ENCODE measurements at places on chromosomes 11 and 22.

DNA sequence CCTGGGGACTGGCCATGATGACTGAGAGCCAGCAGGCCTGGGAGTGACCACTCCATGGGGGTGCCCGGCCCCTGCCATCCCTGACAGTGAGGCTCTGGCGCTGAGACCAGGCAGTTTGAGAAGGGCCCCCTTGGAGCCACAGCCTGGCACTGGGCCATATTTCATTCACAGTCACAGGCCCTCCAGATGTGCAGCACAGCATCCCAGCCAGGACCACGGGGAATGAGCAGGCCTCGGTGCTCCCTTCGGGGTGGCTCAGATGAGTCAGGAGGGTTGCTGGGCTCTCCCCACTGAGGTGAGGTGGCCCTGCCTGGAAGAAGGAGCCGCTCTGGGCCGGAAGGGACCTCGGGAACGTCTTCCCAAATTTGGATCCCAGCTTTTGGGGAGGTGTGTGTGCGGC, 53.0 kb downstream of the GRAMD4 start:
- DNase-seq: no peak

DNA sequence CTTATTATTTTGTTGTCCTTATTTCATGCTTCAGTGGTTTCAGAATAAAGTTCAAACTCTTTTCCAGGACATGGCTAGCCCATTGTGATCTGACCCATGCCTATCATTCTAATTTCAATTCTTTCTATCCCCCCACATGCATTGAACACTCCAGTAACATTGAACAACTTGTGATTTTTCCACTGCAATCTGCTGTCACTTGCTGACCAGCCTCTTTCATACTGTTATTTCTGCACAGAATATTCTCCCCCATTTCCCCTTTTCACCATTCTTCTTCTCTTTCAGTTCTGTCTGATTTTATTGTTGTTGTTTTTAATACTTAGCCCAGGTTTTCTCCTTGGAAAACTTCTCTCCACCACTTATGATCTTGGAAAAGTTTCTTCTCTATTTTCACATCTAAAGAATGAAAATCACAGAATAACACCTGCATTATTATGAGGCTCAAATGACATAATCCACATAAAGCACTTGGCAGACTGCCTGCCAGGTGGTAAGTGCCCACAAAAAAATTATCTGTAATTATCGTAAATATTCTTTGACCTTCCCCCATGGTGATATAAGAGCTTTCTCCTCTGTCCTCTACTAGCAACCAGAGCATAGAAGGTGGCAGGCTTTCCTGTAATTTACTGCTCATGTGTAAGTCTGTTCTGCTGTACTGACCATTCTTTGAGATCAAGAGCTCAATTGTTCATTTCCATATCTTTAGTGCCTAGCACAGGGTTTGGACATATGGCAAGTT, 51.9 kb upstream of the EED start:
- no peak for DNase-seq

DNA sequence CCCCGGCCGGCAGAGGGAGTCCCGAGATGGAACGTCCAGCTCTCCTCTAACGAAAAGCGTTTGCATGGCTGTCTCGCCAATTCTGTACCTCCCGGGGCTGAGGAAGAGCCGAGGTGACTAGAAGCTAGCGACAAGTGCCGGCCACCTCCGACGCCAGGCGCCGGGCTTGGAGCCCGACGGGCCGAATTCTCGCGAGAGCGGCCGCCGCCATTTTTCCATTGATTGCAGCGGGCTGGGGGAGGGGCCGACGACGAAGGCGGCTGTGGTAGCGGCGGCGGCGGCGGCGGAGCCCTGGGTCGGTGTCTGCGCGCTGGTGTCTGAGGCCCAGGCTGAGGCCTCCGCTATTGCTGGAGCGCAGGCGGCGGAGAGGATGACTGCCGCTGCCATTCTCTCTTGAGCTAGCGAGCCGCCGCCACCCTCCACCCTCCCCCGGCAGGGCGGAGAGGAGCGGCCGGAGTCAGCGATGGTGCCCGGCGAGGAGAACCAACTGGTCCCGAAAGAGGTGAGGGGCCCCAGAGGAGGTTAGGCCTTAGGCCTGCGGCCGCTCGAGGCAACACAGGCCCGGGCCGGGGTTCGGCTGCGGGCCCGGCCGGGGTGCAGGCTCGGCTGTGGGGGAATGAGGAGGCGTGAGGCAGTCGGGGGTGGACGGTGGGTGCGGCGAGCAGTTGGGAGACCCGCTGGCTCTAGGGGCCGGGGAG, at the start of gene USP47:
TSS of gene USP47 (plus strand) at position 250 of the 698 bp plus-strand sequence. CDS start at position 464, 214 bp downstream.
- DNase-seq: peak; percentile 91

GRCh38 chr11:60941371-60942119, 10.4 kb downstream of the SLC15A3 start:
- no peak for DNase-seq

- no peak for DNase-seq
These were observed 60.3 kb downstream of the UBASH3B start for GRCh38 chr11:122715548-122716440.
